ENCODE measurements at places on chromosomes 3 and 15.

DNA sequence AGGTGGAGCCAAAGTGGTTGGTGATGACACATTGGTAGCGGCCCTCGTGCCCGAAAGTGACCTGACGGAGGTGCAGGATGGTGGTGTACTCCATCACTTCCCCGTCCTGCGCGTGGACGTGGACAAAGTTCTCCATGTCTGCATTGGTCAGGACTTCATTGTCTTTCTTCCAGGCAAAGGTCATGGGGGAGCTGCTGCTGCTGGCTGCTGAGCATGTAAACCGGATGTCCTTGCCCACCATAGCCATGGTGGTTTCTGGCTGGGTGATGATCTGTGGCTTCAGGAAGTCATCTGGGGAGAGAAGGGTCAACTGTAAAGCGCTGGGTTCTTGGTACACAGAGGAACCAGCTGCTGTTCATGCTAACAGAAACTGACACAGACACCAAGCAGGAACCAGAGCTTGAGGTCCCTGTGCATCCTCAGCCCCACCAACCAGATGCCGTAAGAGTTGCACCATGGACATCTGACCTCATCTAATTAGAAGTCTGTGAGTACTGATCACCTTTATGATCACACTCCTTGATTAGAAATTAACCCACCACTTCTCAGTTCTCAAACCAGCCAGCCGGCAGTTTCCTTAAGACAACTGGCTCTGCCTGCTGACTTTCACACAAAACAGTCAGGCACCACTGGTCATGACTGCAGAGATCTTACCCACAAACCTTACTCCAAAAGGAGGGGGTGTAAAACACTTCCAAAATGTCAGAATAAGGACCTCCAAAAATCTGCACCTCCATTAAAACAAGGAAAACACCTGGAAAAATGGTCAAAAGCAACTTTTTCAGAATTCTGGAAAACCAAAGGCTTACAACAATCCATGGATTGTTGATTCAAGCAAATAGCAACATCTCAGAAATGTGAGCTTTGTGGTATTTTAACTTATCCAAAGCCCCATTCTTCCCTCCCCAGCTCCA is 114.6 kb downstream of the LRIG1 start:
- no peak for DNase-seq

DNA sequence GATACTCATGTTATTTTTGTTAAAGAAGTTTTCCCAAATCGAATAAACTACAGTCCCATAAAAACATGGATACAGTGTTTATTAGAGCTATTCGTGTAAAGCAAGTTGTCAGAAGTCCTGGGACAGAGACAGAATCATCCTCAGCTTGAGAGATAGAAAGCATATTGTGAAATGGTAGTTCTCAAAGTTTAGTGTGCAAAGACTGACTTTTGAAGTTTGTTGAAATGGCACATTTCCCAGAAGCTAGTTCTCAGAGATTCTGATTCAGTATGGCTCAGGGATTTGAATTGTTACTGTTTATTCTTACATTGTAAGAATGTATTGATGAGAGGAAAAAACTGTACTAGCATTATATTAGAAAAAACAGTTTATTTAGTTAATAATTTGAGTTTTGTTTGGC is 22.1 kb downstream of the GABRR3 start:
- no peak for DNase-seq

DNA sequence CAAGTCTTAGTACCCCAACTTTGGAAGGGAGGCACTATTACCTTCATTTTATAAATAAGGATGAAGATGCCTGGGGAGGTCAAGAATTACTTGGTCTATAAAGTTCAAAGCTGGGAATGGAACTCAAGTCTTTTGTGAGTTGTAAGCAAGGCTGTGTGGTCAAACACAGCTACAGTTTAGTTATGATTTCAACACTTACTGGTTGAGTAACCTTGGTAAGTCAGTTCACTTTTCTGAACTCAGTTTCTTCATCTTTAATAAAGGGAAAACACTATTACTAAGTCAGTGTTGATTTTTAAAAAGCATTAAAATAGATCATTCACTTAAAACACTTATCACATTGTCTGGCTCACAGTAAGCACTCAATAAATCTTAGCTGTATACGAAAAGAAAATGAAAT is 200.4 kb upstream of the ADAMTS9 start:
- DNase-seq = no peak

DNA sequence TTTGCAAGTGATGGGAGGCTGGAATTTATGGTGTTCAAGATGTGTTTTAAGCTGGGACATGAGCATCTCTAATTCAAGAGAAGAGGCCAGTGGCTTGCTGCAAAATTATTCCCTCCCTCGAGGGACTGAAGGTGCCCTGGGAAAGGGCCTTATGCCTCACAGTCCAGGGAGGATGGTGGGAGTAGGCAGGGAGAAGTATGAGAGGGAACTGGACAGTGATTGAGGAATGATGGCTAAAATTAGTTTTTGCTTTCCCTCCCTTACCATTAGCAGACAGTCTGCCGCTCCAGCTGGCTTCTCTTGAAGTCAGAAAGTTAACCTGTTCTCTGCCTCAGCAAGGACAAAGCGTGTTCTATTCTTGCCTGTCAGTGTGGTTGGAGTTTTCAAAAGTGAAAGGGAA is 139.8 kb upstream of the SEMA6D start:
- no peak for DNase-seq

DNA sequence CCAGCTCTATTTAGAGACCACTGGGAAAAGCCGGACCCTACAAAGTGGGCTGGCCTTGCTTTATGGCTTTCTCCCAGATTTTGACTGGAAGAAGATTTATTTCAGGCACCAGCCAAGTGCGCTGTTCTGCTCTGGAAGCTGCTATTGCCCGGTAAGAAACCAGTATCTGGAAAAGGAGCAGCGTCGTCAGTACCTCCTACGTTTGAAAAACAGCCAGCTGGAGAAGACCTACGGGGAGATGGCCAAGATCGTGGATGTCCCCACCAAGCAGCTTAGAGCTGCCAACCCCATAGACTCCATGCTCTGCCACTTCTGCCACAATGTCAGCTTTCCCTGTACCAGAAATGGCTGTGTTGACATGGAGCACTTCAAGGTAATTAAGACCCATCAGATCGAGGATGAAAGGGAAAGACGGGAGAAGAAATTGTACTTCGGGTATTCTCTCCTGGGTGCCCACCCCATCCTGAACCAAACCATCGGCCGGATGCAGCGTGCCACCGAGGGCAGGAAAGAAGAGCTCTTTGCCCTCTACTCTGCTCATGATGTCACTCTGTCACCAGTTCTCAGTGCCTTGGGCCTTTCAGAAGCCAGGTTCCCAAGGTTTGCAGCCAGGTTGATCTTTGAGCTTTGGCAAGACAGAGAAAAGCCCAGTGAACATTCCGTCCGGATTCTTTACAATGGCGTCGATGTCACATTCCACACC is 60.9 kb downstream of the PXYLP1 start:
- no peak for DNase-seq

GRCh38 chr3:122094693-122095092 is 39.5 kb downstream of the CD86 start:
- DNase-seq = no peak

DNA sequence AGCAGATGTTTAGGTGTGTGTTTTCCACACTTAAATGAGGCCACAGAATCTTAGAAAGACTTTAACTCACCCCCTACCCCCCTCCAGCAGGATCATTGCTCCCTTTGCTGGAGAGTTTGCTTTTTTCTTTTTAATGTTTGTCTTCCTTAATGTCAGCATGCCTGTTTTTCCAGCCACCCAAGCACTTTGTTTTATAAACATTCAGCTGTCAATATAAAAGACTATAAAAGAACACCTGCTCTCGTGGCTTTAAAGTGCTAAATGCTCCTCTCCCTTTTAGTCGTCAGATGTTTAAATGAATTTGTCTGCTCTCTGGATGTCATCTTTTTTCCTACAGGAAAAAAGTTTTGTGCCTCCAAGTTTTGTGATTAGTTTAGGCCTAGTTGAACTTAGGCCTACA is 61.7 kb downstream of the SIDT1 start:
- DNase-seq = no peak

- no peak for DNase-seq
These were observed 31.1 kb upstream of the RYR3 start for GRCh38 chr15:33279613-33280205.

DNA sequence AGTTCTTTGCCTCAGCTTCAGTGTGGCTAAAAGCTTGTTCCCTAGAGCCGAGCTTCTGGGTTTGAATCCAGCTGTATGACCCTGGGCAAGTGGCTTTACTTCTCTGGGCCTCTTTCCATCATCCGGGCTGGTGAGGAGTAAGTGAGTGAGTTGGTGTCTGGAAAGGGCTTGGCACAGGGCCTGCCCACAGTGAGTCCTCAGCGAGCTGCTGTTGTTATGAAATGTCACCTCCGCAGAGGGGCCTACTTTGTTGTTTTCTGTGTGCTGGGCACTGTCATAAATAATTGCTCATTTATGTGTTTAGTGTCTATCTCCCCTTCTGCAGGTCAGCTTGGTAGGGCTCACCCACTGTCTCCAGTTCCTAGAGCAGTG is 31.7 kb downstream of the SLC6A6 start:
- no peak for DNase-seq

GRCh38 chr15:39431376-39431775 is 149.5 kb upstream of the THBS1 start:
- DNase-seq = no peak

- DNase-seq = no peak
These were observed 353.8 kb downstream of the NAALADL2 start for GRCh38 chr3:175212896-175213295.

- DNase-seq = no peak
These were observed 12.1 kb upstream of the THSD4 start for GRCh38 chr15:71103102-71103676.

- DNase-seq = no peak
These were observed 214.2 kb downstream of the IL20RB start for GRCh38 chr3:137171834-137172603.

DNA sequence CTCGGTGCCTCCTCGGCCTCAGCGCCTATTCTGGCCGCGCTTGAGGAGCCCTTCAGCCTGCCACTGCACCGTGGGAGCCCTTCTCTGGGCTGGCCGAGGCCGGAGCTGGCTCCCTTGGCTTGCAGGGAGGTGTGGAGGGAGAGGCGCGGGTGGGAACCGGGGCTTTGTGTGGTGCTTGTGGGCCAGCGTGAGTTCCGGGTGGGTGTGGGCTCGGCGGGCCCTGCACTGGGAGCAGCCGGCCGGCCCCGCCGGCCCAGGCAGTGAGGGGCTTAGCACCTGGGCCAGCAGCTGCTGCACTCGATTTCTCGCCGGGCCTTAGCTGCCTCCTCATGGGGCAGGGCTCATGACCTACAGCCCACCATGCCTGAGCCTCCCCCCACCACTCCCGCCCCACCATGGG is 26.6 kb upstream of the TRIM42 start:
- no peak for DNase-seq

GRCh38 chr3:124676236-124676635 is 54.0 kb upstream of the UMPS start:
- DNase-seq = no peak

- DNase-seq = no peak
These were observed 655.5 kb downstream of the GBE1 start for GRCh38 chr3:81105789-81106488.

- no peak for DNase-seq
These were observed 5.4 kb upstream of the P4HTM start for GRCh38 chr3:48984663-48985062.

GRCh38 chr3:11457135-11457534 is 184.9 kb downstream of the ATG7 start:
- DNase-seq = no peak

DNA sequence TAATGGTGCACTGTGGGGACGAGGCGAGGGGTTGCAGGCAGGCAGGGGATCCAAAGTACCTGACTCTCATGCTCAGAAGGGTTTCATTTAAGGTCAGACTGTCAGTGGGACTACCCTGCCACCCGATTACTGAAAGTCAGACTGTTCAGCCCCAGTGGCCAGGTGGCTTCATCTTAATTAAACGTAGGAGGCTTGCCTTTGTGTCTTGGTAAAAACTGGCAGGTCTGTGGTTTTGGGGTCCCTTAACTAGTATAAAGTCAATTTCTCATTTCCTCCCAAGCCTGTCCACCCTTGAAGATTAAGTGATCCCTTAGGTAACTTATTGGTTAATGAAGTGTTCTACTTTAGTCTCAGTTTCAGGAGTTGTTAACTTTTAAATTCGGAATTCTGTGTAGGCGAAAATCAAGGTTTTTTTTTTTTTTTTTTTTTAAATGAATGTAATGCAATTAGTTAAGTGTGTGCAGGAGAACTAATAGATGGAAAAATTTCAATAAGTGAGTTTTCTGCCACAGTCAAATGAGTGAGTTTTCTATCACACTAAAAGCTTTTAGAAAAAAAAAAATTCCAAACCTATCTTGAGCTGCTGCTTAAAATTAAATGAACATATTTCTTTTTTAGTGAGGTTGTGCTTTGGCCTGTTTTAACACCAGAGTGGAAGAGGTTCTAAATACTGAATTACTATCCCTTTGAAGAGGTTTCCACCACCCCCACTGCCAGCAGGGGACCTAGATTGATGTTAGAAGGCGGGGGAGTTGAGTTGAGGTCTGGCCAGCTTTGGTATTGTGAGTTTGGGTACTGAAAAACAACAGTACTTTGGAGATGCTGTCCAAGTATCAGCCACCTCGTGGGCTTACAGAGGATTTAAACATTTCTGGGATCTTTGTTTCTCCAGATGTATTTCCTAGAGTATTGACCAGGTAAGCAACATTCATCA is 15.2 kb downstream of the ITPR1 start:
- no peak for DNase-seq

- no peak for DNase-seq
These were observed 87.3 kb downstream of the SMAD6 start for GRCh38 chr15:66789029-66790025.

GRCh38 chr3:57803647-57804081 is 47.6 kb downstream of the SLMAP start:
- DNase-seq = no peak

GRCh38 chr15:31283043-31283442 is 43.6 kb upstream of the KLF13 start:
- no peak for DNase-seq

GRCh38 chr3:177197727-177198460 is 612 bp upstream of the TBL1XR1 start:
- no peak for DNase-seq

GRCh38 chr15:80152896-80153876 is at the start of gene FAH:
FAH (plus strand) TSS chr15:80152999; CDS start chr15:80153055, 56 bp downstream.
- DNase-seq = no peak

- DNase-seq = no peak
These were observed 1358.5 kb downstream of the ROBO2 start for GRCh38 chr3:78398401-78398800.

DNA sequence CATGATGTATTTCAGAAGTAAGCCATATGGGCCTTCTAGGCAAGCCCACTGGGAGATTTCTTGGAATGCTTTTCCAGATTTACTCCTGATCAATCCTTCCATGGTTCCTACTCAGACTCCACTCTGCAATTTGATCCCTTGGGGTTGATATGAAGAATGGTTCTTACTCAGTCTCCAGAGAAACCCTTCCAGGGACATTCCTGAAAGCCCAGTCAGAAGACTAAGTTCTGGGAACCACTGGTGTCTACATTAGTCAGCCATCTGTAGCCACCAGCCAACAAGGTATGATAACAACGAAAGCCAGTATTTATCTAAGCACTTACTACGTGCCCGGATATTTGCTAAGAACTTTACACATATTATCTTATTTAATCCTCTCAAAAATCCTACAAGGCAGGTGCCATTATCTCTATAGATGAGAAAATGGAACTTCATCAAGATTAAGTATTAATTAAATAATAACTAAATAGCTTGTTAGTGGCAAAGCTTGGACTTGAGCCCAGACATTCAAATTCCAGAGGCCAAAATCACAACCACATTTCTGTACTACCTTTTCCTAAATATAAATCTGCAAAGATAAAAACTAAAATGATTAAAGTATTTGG is 32.7 kb downstream of the ZNF385D start:
- DNase-seq = no peak

GRCh38 chr3:9021271-9022009 is 58.2 kb upstream of the RAD18 start:
- no peak for DNase-seq
